ENCODE measurements at places on chromosomes 1 and 21.
A peak's percentile ranks its signal among the peaks of the same experiment; 100 is the strongest.

DNA sequence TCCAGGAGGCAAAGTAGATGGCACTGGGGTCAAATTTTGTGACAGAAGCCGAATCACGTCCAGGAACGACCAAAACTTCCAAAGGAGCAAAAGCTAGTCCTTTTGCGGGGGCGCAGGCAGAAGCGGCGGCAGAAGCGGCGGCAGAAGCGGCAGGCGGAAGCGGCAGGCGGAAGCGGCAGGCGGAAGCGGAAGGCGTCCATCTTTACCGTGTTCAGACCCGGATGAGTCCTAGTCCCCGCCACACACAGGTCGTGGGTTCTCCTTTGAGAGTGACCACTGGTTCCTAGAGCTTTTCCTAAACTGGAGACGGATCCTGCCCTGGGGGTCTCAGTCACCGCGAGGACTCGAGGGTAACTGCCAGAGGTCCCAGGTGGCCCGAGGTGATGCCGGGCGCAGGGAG, 53.6 kb downstream of the POFUT2 start:
- DNase-seq: no peak

DNA sequence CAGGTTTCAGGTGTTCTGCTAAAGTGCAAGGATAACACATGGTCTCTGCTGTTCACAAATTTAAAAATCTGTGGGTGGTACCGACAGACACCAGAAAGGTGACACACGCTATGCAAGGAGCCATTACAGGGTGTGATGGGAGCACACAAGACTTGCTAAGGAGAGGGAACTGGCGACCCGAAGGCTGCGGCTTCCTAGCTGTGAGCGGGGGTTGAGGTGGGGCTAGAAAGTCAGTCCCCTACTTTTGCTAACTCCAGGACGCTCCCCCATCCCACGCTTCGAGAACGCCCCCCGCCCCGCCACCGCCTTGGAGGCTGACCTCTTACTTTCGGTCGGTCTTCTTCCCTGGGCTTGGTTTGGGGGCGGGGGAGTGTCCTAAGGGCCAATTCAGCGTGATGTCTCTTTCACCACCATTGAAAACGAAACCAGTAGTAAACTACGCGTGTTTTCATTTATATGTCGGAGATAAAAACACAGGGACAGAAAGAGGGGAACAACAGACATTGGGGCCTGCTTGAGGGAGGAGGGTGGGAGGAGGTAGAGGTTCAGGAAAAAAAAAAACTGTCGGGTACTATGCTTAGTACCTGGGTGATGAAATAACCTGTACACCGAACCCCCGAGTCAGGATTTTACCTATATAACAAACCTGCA, 1.1 kb downstream of the CKS1B start:
- DNase-seq: no peak

DNA sequence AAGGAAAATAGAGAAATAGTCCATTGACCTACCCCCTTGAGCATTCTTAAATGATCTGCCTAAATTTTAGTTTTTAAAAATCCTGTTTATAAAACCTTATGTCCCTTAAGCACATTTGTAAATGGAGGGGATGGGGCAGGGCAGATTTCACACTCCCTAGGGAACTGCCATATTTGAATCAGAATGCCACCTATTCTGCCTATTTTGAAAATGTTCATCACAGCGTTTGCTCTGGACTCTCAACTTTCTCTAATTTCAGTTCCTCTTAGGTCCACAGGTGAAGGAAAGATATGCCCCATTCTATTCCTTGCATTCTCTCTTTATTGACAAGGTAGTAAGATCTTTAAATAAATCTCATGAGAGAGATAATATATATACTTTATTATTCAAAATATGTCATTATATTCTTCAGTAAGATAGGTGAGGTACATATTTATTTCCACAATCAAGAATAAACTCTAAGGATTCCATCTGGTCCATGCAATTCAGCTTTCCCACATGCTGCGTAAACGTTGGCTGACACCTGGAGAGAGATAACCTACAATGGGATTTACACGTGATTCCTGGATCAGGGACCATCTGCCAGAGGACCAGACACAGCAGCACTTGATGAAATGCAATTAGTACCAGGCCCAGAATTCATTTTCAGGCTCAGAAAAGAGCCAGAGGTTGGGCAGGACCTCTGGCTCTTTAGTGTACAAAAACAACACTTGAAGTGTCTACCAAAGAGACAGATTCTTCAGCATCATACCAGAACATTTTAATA, 1.2 kb upstream of the LPGAT1 start:
- DNase-seq: no peak

DNA sequence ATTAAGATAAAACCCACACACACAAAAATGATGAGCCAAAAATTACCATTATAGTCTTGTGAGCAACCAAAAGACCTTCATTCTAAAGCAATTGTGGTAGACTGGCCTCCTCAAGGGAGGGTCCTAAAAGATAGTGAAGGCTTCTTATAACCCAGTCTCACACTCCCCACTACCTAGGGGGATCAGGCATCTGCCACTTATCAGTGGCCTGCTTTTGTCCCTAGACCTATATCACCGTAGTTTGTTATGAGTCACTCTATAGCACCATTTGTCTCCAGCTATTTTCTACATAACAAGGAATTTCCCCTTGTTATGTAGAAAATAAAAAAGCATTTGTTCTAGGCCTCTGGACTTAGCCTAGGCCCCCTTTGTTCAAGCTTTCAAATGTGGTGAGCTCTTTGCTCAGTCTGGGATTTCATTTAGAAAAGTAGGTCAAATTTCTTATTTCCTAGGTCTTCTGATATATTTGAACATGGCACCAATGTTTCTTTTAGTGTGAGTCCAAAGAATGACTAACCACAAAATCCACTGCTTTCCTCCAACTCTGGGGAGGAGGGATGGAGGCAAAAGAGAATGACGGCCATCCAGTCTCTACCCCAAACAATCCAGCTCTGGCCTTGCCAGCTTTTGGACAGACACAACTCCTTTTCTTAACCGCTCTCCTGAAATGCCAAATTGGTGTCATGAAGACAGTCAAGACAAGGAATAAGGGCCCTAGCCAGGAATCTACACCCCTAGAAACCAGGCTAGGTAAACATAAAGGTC, 8.9 kb downstream of the ADAR start:
- peak; percentile 52 for DNase-seq

- DNase-seq: no peak
Observed at GRCh38 chr21:45330075-45330781, 42.5 kb upstream of the POFUT2 start.

DNA sequence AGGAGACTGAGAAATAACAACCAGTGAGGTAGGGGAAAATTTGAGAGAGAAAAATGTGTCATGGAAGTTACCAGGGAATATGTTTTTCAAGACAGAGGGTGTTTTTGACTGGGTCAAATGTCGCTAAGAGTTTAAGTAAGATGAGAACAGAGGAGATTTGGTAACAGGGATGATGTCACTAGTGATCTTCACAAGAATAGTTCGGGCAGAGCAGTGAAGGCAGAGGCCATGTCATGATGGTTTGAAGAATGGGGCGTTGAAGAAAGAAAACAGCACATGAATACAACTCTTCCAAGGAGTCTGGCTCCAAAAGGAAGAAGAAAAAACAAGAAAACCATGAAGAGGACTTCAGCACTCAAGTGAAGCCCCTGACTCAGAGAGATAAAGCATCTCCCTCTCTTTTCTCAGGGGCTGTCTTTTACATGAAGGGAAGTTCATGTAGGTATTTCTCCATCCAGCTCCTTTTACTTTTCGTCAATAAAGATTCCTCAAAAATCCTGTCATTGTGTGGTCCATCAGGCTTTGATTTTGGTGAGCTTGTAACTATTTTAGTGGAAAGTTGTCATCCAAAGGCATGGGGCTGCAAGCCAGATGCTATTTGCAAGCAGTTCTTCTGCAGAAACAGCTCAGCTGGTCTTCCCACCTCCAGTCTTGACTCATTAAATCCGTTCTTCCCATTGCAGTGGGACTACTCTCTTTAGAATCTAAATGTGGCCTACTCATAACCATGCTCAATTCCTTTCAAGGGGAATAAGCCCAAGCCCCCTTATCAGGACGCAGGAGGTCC, 397.3 kb downstream of the LMX1A start:
- no peak for DNase-seq

Data from globus pallidus (tissue), 1 donor.